GM12878 (cell line): ENCODE measurements at places on chromosomes 2 and 18. TPM values are rescaled to one million over a fixed set of nuclear protein-coding genes. Genes with fewer than 3 reads are reported as not detected.

Gene SH3BP4
- 0.19 and 0.36 TPM in 2 replicates for total RNA-seq

GRCh38 chr2:33848486-33848885 is 249.4 kb upstream of the FAM98A start:
- no peak overlapping the region for H3K27ac ChIP-seq
- no peaks in the 10 kb centered on the region for H3K27me3 ChIP-seq
- no peak overlapping the region for H3K4me3 ChIP-seq
- H3K4me1 ChIP-seq = no peaks in the 10 kb centered on the region

Gene TMEFF2
- total RNA-seq = not detected in 2 replicates

- no peak for DNase-seq
- no peaks in the 10 kb centered on the region for H3K36me3 ChIP-seq
- H3K27ac ChIP-seq = no peak overlapping the region
Measured at GRCh38 chr2:69559442-69560146, 83.9 kb downstream of the AAK1 start.

DNA sequence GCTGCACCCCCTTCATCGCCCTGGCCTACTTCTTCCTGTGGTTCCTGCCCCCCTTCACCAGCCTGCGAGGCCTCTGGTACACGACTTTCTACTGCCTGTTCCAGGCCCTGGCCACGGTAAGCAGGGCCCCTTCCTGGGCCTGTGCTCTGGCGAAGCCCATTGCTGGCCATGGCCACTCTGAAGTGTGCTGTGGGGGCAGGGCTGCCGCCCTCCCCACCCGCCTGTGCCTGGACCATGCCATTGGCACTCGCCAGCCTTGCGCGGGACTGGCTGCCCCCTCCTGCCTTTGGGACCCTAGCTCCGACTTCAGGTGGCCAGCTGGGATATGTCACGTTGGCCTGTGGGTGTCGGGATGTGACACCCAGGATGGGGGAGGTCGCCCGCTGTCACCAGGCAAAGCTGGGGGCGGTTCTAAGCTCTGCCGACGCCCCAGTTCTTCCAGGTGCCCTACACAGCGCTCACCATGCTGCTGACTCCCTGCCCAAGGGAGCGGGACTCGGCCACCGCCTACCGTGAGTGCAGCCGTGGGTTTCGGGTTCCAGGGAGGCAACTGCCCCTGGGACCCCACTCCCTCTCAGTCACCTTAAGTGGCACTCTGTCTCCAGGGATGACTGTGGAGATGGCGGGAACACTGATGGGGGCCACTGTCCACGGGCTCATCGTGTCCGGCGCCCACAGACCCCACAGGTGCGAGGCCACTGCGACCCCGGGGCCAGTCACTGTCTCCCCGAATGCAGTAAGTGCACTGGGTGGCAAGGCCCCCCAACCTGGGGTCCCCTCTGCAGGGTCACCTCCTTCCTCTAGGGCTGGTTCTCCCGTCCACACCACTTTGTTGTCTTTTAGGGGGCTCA is 7.2 kb downstream of the MFSD2B start:
- H3K27me3 ChIP-seq = no peaks in the 10 kb centered on the region
- H3K4me1 ChIP-seq = no peaks in the 10 kb centered on the region
- no peak for DNase-seq
- H3K27ac ChIP-seq = no peak overlapping the region

Gene ADGRF3
- total RNA-seq = 2.8 and 3.1 TPM in 2 replicates

GRCh38 chr2:210363261-210363660 is 48.3 kb upstream of the MYL1 start:
- H3K27ac ChIP-seq = no peak overlapping the region
- no peaks in the 10 kb centered on the region for H3K4me1 ChIP-seq

GRCh38 chr18:30675493-30675892 is 367.0 kb downstream of the DSC3 start:
- H3K4me1 ChIP-seq = no peaks in the 10 kb centered on the region
- no peaks in the 10 kb centered on the region for H3K27me3 ChIP-seq
- H3K4me3 ChIP-seq = no peak overlapping the region

DNA sequence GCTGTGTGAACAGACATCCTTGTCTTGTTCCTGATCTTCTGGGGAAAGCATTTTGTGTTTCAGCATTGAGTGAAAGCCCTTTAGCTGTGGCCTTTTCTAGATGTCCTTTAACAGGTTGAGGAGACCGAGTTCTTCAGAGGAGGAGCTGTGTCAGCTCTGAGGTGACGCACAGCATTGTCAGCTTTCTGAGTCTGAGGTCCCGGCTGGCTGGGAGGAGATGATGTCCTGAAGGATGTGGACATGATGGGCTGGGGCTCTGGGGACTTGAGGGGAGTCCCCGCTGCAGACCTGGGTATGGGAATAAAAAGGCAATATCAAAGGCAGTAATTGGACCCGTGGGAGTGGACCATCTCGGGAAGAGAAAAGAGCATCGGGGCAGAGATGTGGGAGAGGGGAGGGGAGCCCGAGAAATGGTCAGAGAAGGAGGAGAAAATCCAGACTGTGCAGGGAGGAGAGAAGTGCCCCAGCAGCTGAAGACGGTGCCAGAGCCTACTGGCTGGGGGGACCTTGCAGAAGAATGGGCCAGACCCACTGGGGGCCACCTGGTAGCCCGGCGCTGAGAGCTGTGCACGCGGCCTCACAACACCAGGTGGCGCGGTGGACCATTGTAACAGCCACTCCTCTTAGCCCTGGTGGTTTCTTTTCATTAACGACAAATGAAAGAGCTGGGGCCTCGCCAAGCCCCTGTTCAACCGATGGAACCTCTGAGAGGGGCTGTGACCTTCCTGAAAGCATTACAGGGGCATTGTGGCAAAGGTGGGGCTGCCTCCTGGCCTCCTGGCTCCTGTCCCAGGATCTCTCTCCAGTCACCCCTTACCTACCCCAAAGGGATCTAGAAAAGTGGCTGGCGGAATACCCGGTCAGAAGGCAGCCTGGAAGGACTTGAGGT is 61.6 kb downstream of the ST3GAL5 start:
- H3K4me3 ChIP-seq = no peak overlapping the region
- H3K4me1 ChIP-seq = no peaks in the 10 kb centered on the region
- H3K27ac ChIP-seq = no peak overlapping the region
- DNase-seq = no peak

DNA sequence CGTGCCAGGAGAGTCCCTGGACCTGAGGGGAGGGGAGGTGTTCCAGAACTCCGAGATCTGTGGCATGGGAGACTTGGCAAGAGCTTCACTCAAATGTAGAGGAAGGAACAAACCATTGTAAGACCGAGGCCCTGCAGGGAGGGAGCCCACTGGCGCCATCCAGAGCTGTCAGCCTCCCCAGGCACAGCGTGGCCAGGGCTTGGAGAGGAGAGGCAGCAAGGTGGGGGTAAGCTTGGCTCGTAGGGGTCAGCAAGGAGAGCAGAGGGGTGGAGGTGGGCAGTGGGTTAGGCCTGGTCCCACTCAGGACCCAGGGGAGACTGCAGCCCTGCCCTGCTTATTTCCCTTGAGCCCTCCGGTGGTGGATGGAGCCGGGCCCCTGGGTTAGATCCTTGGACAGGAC is 3.6 kb downstream of the TMEM177 start:
- DNase-seq = no peak
- H3K4me1 ChIP-seq = peaks cover 7% of the 10 kb centered on the region
- H3K27ac ChIP-seq = no peak overlapping the region
- no peak overlapping the region for H3K4me3 ChIP-seq
- H3K27me3 ChIP-seq = no peaks in the 10 kb centered on the region
- H3K36me3 ChIP-seq = peaks cover 3% of the 10 kb centered on the region; the same call in 1 of the 2 replicates

- no peak overlapping the region for H3K4me3 ChIP-seq
- DNase-seq = no peak
- no peaks in the 10 kb centered on the region for H3K27me3 ChIP-seq
Measured at GRCh38 chr2:55163274-55163721, 68.8 kb downstream of the CLHC1 start.

Gene OR6B3
- not detected in 2 replicates for total RNA-seq

- no peak overlapping the region for H3K27ac ChIP-seq
- H3K4me1 ChIP-seq = no peaks in the 10 kb centered on the region
- DNase-seq = no peak
- H3K27me3 ChIP-seq = no peaks in the 10 kb centered on the region
- H3K4me3 ChIP-seq = no peak overlapping the region
Measured at GRCh38 chr2:76946631-76947145, 575.5 kb downstream of the LRRTM4 start.

GRCh38 chr2:72028351-72028995 is 119.2 kb downstream of the CYP26B1 start:
- no peak overlapping the region for H3K27ac ChIP-seq
- no peaks in the 10 kb centered on the region for H3K4me1 ChIP-seq
- no peak for DNase-seq
- H3K4me3 ChIP-seq = no peak overlapping the region
- no peaks in the 10 kb centered on the region for H3K36me3 ChIP-seq
- H3K27me3 ChIP-seq = no peaks in the 10 kb centered on the region

Gene RAB11FIP5
- total RNA-seq = 0.05 and 0.08 TPM in 2 replicates

Gene MROH2A
- not detected in 2 replicates for total RNA-seq

Gene SPC25
- 18.7 and 22.8 TPM in 2 replicates for total RNA-seq

Gene SLC19A3
- total RNA-seq = not detected in 2 replicates

Gene PAX8
- 1.2 and 1.5 TPM in 2 replicates for total RNA-seq

GRCh38 chr18:34159691-34160185 is 65.0 kb downstream of the NOL4 start:
- no peaks in the 10 kb centered on the region for H3K4me1 ChIP-seq
- H3K27me3 ChIP-seq = no peaks in the 10 kb centered on the region
- H3K4me3 ChIP-seq = no peak overlapping the region

Gene SPR
- 2.9 TPM in 2 replicates for total RNA-seq

GRCh38 chr18:49849331-49850217 is 36.2 kb upstream of the ACAA2 start:
- no peaks in the 10 kb centered on the region for H3K36me3 ChIP-seq
- DNase-seq = no peak
- no peak overlapping the region for H3K4me3 ChIP-seq
- H3K27me3 ChIP-seq = no peaks in the 10 kb centered on the region
- H3K27ac ChIP-seq = no peak overlapping the region

Gene HNMT
- 0.43 TPM in 1 of 2 replicates, not detected in the other for total RNA-seq
